Cerebellum (tissue), 4 donors: ENCODE measurements at places on chromosomes 1 and 21. TPM values are rescaled to one million over a fixed set of nuclear protein-coding genes. Genes with fewer than 3 reads are reported as not detected.

GRCh38 chr1:113142791-113143190 lies 69.8 kb downstream of the LRIG2 start:
- no peak for DNase-seq

GRCh38 chr1:54490361-54491248 lies 57.4 kb upstream of the ACOT11 start:
- DNase-seq, result no peak

- no peak for DNase-seq
These were observed 201.5 kb downstream of the S1PR1 start for GRCh38 chr1:101438359-101438758.

GRCh38 chr21:46295177-46295770 lies 9.1 kb downstream of the YBEY start:
- DNase-seq, result no peak

DNA sequence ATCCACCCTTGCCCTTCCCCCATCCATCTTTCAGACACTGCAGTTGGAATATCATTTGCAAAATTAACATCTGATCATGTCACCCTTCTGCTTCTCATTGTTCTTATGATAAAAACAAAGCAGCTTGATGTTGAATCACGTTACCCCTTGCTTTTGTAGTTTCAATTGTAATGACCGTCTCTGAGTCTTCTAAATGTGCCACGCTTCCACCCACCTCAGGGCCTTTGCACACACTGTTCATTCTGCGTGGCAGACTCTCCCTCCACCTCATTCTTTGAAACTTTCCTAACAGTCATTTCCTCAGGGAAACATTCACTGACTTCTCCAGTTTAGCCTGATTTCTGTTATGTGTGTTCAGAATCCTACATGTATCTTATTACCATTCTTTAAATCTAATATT lies 143.6 kb upstream of the LMO4 start:
- no peak for DNase-seq

- no peak for DNase-seq
These were observed 57.4 kb upstream of the CITED4 start for GRCh38 chr1:40919475-40920011.

DNA sequence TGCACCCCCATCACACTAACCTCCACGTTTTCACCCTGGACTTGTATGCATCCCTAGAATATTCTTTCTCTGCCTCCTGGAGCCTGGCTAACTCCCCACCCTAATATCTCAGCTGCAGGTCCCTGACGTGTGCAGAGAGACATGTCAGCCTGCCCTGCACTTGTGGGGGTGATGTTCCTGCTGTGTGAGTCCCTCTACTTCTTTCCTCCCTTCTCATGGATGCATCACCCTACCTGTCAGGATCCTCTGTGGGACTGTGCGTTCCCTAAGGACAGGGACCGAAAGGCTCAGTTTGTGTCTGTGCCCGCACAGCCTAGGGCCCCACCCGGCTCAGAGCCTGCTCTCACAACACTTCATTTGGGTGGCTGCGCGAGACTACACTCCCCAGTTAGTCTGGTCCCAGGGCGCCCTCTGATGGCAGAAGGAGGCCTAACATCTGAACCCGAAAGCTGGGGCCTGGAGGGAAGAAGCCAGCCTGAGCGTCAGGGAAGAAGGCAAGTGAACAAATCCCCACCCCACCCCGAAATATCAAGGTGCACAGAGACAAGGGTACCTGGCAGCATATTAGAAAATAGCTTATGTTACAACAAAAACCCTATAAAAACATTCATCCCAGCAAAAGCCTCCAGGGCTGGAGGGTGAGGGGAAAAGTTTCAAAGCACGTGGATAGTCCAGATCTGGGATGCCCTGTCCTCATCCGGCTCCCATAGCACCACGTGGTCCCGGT lies 3.7 kb downstream of the CD52 start:
- peak; percentile 83 for DNase-seq

- no peak for DNase-seq
These were observed 9.1 kb downstream of the CRB1 start for GRCh38 chr1:197277166-197277565.

DNA sequence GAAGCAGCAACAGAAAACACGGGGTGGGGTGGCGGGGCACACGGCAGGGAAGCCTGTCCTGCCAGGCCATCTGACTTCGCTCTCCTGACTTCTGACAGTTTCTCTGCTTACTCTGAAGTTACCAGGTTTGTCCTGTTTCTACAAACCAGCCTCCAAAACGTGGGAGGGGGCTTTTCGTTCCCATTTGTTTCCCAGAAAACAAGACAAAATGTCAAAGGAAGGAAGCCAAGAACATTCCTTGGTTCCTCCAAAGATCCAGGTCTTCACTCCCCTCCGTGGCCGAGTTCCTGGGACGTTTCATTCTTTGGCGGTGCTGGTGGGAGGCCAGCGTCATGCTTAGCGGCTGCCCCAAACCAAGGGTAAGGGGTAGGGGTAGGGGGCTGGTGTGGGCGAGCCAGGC lies 49.6 kb downstream of the MEGF6 start:
- no peak for DNase-seq

DNA sequence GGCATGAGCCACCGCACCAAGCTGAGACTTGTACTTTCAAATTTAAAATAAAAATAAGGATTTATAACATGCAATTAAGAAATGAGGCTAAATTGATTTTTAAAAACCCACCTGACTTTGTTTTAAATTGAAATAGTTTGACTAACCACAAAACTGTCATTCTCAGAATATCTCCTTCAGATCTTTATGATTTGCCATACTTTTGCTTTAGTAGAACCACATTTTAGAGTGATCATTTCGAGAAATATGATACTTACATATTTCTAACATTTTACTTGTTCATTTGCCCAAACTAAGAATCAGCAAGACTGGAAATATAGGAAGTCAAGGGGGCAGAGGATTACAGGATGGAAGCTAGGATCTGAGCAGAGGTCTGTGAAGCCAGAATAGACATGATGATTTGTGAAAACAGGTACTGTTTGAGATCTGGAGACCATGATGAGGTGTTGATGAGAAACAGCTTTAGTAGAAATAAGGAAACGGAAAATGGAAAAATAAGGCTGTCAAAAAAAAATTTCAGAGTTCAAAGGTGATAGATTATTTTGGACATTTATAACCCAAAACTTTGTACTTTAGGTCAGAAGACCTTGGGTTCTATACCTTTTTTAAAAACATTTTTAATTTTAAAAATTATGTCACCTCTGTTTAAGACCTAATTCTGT lies 44.8 kb downstream of the GIPC2 start:
- DNase-seq, result no peak

DNA sequence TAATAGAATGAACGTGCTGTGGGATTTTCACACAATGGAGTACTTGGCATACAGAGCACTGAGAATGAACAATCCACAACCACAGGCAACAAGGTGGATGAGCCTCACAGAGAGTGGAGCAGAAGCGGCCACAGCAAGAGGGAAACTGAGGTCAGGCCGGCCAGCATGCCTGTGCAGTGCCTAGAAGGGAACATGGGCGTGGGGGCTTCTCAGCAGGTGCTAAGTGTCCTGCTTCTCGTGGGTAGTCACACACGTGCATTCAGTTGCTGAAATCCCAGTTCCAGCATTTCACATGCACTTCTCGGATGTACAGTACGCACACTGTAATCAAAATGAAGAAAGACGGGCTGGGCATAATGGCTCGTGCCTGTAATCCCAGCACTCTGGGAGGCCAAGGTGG lies 33.1 kb downstream of the WDR4 start:
- DNase-seq, result no peak

GRCh38 chr1:75668813-75669212 lies 55.7 kb upstream of the ACADM start:
- no peak for DNase-seq

- DNase-seq, result peak; percentile 43
These were observed 68.8 kb upstream of the WDR26 start for GRCh38 chr1:224503161-224504118.

GRCh38 chr1:82920418-82921248 lies 1078.3 kb downstream of the TTLL7 start:
- DNase-seq, result no peak

CD53 gene
- 8.4 TPM for total RNA-seq

UQCRH gene
- total RNA-seq, result 177 TPM

GBP7 gene
- not detected for total RNA-seq

LRRIQ3 gene
- total RNA-seq, result 1.00 TPM

HECTD3 gene
- total RNA-seq, result 13.5 TPM

PCBP3 gene
- 27.7 TPM for total RNA-seq

AGT gene
- total RNA-seq, result 3.6 TPM
